ENCODE measurements at places on chromosomes 5 and 9. TPM values are rescaled to one million over a fixed set of nuclear protein-coding genes. Genes with fewer than 3 reads are reported as not detected.
A peak's percentile ranks its signal among the peaks of the same experiment; 100 is the strongest.

- DNase-seq = no peak
Observed at GRCh38 chr9:93296889-93297480, 113.0 kb downstream of the WNK2 start.

DNA sequence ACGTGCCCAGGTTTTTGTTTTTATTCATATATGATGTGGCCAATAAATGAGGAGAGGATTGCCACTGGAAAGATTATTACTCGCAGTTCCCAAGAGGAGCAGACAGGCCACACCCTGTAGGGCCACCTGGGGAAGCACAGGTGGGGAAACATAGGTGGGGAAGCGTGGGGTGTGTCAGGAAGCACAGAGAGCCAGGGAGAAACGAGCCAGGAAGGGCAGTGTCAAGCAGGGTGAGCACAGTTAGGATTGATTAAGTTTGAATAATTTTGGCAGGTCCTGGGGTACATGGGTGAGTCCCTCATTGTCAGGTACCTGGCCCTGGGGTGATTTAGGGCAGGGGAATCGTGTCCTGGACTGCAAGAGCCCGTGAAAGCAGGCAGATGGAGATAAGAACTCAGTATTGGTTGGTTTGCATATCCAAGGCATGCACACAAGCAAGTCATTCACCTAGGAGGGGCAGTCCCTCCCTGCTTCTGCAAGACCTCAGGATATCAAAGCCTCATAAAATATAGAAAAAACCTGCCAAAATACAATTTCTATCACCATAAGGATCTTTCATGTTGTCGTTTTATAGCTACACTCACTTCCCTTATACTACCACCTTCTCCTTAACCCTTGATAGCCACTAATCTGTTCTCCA, 22.4 kb downstream of the MVB12B start:
- no peak for DNase-seq

- peak; percentile 58 for DNase-seq
Observed at GRCh38 chr9:131289301-131290035, at the start of gene PLPP7. Gene PLPP7 (plus strand): TSS chr9:131289723. CDS start chr9:131289998, 275 bp downstream.

FBXW2 gene
- total RNA-seq = 65.4 TPM

TOR4A gene
- 0.86 TPM for total RNA-seq

Data from neural crest cell (in vitro differentiated cells).